ENCODE measurements at places on chromosomes 2 and 18.
A peak's percentile ranks its signal among the peaks of the same experiment; 100 is the strongest.

- DNase-seq: no peak
Observed at GRCh38 chr2:96484091-96484490, 21.1 kb downstream of the NEURL3 start.

DNA sequence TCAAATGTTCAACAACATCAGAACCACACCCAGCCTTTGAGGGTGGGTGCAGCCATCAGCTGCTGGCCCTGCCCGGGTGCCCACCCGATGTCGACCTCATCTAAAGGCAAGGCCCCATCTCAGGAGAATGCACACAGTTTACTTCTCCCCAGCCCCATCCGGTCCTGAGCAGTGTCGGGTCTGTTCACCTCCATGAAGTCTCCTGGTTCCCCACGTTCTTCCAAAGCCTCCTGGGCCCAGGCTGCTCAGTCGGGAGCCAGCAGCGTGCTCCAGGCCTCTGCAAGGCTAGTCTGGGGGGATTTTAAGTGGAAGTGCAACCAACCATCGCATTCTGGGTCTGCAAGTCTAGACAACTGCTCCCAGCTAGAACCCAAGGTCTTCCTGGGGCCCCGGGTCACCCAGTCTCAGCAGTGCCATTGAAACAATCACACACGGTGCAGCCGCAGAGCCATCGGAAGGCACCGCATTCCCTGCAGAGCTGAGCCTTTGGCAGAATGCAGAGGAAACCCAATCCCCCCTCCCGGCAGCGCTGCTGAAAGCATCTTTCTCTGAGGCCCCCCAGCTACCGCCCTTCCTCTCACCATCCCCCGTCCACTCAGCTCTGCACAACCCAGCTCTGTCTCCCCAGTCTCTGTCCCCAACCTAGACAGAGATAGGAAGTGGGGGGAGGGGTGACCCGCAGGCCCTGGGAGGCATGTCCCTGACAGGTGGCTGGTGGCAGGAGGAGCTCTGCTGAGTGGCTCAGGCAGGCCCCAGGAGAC lies 8.5 kb downstream of the ESPNL start:
- DNase-seq: no peak

DNA sequence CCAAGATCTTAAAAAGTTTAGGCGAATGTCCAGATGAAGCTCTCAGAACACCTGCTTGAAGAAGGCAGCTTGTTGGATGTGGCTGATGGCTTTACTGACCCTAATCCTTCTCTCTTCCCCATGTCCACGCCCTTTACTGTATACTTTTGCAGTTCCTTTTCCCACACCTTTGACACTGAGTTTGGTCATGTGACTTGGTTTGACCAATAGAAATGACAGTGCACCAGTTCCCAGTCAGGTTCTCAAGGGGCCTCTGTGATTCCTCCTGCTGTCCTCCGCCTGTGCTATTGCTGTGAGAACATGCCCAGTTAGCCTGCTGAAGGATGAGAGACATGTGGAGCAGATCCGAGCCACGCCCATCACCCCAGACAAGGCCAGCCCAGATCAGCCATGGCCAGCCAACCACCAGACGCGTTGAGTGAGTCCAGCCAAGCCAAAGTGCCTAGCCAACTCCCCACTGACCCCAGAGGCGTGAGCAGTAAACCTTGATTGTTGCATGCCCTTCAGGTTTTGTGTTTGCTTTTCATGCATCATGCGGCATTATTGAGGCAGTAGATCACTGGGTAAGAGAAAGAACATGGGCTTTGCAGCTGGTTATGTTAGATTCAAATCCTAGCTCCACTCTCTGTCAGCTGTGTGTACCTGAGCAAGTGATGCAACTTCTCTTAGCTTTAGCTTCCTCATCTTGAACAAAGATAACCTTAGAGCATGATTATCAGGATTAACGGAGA lies 258.0 kb upstream of the SIX2 start:
- peak; percentile 66 for DNase-seq

- no peak for DNase-seq
Observed at GRCh38 chr2:161207941-161208340, 47.7 kb downstream of the TANK start.

- DNase-seq: no peak
Observed at GRCh38 chr2:177691177-177691576, 298.6 kb downstream of the AGPS start.

GRCh38 chr2:79375817-79376216 lies 137.0 kb upstream of the CTNNA2 start:
- DNase-seq: no peak

GRCh38 chr18:61703508-61703907 lies 189.3 kb downstream of the RNF152 start:
- no peak for DNase-seq

DNA sequence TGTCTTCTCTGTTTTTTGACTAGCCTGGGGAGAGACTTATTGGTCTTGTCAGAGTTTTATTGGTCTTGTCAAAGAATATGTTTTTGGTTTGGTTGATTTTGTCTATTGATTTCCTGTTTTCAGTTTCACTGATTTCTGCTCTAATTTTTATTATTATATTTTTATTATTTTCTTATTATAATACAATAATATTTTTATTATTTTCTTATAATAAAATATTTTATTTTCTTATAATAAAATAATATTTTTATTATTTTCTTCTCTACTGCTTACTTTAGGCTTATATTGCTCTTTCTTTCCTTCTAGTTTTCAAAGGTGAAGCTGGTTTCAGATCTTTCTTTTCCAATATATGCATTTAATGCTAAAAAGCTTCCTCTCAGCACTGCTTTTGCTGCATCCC lies 62.0 kb downstream of the TRAPPC12 start:
- DNase-seq: no peak

DNA sequence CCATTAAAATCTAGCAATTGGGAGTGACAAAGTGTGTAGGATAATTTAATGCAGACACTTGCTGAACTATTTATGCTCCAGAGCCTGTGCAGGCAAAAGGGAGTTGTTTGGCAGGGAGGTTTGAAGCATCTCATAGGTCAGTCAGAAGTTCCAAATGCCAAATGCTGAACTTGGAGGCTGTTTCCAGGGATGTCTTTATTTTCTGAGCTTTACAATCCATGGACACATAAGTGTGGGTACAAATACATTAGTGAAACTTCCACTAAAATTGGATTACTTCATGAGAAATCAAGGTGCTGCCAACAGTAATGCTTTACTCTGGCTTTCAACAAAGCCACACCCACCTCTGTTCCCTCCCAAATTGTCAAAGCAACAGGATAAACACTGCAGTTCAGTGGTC lies 422.1 kb upstream of the SETBP1 start:
- no peak for DNase-seq
